Foreskin fibroblast (primary cell): ENCODE measurements at places on chromosomes 11 and 22.

GRCh38 chr11:64762277-64762673, 2.5 kb upstream of the PYGM start:
- no peak for DNase-seq

DNA sequence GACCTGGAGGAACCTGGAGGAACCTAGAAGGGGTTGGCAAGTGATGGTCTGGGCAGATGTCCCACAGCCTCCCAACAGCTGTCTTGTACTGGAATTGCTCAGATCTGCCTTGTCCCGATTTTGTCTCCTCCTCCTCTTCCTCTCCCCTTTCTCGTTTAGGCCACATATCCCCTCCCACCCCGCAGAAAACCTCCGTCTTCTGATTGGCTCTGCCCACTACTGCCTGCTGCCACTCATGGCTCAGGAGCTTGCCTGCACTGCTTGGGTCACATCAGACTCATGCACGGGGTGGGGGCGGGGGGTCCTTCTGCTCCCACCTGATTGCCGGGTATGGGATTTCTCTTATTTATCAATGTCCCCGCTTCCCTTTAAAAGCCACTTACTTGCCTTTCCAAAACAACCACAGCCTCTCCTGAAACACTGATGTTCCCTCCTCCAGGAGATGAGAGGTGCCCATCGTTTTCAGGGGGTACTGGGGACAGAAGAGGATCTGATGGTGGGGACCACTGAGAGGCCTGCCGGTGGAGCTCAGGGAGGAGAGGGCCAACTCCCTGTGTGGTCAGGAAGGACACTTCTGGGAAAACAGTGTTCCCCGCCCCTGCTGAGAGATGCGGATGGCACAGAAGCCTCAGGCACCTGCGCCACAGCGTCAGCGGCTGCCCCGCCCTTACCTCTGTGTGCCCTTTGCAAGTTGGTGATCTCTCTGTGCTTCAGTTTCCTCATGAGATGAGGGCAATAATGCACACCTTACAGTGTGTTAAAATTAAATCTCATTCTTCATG, 14.7 kb downstream of the TOM1 start:
- DNase-seq: no peak

DNA sequence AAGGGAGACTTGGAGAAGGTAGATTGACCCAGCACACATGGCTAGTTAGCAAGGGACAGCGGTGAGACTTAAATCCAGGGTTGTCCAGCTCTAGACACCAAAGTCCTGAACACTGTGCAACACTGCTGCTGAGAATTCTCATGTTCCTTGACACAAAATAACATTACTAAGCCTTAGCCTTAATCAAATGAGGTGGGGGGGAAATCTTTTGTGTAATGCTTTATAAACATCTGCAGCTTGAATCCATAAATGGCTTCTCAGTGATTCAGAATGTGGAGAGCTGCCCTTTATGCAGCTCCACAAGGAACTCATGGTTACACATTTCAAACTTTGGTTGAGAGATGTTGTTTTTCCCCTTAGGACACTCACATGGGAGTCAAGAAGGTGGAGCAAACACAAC, 80.0 kb downstream of the CD44 start:
- peak; percentile 55 for DNase-seq

DNA sequence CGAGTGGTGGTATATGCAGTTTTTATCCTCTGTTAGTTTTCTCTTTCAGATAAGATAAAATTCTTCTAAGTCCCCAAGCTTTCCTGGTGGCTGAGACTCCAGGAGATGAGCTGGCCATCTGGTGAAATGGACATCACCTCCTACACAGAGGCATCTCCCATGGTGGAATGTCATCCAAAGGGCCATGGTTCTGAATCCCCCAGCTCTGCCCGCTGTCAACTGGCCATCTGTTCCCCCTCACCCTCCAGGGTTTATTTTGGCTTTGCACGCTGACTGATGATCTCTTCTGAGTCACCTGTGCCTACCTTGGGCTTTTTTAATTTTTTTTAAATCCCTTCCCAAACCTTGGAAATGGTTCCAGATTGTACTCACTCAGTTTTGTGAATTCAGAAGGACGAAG, 142.2 kb downstream of the HIPK3 start:
- no peak for DNase-seq

GRCh38 chr11:73177380-73177777, 35.3 kb upstream of the FCHSD2 start:
- DNase-seq: peak; percentile 50

- peak; percentile 4 for DNase-seq
These were observed 537 bp downstream of the EP300 start for GRCh38 chr22:41092847-41093411.

DNA sequence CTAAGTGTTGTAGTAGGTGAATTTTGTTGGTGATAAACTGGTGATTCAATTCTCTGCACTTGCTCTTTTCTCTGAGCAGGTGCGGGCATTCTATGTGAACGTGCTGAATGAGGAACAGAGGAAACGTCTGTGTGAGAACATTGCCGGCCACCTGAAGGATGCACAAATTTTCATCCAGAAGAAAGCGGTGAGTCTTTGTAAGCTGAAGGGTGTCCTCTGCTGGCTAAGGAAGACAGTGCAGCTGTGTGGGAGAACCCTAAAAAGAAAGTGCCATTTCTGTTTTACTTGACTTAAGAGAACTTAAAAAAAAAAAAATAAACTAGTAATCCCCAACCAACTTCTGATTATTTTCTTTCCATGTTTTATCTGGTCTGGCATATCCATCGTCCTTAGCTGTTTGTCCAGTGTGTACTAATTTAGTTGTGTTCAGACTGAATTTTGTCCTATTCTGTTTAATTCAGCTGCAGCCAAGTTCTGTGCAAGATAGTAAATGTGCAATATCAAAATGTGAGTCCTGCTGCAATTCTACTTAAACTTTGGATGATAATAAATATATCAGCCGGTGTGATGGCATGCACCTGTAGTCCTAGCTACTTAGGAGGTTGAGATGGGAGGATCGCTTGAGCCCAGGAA, 29.6 kb downstream of the CAT start:
- peak; percentile 13 for DNase-seq

- no peak for DNase-seq
These were observed 28.4 kb upstream of the FADD start for GRCh38 chr11:70174547-70175235.

DNA sequence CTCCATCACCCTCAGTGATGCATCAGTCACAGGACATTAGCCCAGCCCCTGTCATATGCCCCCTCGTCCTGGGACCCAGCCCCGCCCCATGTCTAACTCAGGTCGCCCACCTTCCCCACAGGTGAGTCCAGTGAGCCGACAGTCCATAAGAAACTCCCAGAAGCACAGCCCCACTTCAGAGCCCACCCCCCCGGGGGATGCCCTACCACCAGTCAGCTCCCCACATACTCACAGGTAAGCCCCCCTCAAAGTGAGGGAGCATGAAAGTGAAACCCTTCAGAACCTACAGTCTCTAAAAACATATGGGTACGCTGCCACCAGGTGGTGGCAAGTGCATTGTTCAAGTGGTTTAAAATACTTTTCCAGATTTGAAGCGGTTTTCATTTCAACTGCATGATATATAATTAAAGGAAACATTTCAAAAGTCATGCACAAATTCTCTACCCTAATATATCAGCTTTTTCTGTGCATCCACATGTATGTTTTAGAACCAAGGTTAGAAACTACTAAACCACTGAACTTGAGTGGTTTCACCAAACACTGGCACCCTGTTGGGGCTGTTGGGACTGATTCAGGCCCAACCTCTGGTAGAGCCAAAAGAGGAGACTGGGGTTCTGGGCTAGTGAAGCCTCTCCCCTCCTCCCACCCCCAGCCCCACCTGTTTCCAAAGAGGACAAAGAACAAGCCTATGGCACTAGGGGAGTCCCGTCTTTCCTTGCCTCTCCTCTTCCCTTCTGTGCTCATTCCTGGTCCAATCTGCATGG, 17.3 kb downstream of the EPS8L2 start:
- peak; percentile 82 for DNase-seq

- DNase-seq: no peak
These were observed 26.6 kb upstream of the NXPE4 start for GRCh38 chr11:114621950-114622809.

DNA sequence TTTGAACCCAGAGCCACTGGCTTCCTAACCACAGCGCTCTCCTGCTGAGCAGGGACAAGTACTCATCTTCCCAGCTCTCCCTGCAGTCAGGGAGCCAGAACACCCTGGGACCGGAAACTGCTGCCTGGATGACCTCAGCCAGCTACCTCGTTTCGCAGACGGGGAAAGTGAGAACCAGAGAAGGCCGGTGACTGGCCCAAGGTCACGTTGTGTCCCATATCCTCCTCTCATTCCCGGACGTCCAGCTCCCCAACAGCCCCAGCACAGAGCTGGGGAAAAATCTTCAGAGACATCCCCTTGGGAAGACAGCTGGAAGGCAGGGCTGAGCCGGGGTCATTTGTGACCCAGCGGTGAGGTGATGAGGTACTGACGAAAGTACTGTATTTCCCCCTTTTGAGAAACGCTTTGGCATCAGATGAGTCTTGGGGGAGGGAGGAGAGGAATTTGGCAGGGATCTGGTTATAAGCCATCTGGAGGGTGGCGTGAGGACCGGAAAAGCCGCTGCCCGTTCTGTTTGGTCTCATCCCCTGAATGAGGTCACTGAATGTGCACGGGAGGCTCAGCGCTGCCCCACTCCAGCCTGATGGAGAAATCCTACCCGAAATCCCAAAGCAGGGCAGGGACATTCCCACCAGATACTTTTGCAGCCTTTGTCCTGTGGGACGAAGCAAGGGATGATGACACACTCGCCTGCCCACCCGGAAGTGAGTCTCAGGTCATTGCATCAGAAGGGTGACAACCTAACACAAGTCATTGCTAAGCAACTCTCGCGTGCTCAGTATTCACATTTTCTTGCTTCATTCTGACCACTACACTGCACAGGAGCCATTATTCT, 41.1 kb downstream of the LIF start:
- peak; percentile 99 for DNase-seq

DNA sequence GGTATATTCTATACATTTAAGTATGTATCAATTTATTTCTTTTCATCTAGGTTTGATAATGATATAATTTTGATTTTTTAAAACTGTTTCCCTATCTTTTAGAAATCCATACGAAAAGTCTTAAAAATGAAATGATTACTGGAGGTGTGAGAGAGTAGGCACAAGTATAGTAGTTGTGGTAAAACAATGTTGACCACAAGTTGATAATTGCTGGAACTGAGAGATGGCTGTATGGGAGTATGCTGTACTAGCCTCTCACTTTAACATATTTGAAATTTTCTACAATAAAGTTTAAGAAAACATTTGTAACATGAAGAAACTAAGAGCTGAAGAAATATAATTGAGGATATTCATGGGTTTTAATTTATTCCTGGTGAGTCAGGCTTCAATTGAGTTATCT, 30.0 kb downstream of the FSHB start:
- DNase-seq: no peak

- DNase-seq: peak; percentile 42
These were observed 124.7 kb upstream of the APOA1 start for GRCh38 chr11:116962108-116962507.
